Muscle of arm (tissue), 14 donors: ENCODE measurements at places on chromosomes 5 and 9. TPM values are rescaled to one million over a fixed set of nuclear protein-coding genes. Genes with fewer than 3 reads are reported as not detected.

ADAMTS6 gene
- polyA plus RNA-seq, result 0.97 TPM

C5orf34 gene
- not detected for polyA plus RNA-seq

RAI14 gene
- polyA plus RNA-seq, result 44.9 TPM

PCDHGB4 gene
- polyA plus RNA-seq, result 1.9 TPM

- no peak for DNase-seq
Measured at GRCh38 chr5:96431376-96432187, 1.5 kb downstream of the PCSK1 start.

DNA sequence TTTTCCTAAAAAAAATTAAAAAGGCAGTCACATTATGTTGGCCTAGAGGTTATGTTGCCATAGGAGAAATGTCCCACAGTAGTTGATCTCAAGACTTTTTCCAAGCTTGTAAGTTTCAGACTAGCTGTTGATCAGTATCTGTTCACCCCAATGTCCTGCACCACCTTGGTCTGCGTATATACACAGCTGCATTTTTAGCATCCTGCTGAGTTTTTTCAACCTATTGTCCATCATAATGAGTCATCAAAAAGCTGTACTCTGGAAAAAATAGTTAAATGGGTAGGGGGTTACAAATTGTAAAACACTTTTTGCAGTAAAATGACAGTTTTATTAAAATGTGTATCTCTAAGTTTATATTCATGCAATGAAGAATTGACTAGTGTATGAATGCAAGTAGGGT, 53.2 kb upstream of the TMEM171 start:
- DNase-seq, result no peak

- no peak for DNase-seq
Measured at GRCh38 chr9:70259512-70259802, 679 bp downstream of the SMC5 start.
